Naive B cell (primary cell): ENCODE measurements at places on chromosomes 3 and 15.

DNA sequence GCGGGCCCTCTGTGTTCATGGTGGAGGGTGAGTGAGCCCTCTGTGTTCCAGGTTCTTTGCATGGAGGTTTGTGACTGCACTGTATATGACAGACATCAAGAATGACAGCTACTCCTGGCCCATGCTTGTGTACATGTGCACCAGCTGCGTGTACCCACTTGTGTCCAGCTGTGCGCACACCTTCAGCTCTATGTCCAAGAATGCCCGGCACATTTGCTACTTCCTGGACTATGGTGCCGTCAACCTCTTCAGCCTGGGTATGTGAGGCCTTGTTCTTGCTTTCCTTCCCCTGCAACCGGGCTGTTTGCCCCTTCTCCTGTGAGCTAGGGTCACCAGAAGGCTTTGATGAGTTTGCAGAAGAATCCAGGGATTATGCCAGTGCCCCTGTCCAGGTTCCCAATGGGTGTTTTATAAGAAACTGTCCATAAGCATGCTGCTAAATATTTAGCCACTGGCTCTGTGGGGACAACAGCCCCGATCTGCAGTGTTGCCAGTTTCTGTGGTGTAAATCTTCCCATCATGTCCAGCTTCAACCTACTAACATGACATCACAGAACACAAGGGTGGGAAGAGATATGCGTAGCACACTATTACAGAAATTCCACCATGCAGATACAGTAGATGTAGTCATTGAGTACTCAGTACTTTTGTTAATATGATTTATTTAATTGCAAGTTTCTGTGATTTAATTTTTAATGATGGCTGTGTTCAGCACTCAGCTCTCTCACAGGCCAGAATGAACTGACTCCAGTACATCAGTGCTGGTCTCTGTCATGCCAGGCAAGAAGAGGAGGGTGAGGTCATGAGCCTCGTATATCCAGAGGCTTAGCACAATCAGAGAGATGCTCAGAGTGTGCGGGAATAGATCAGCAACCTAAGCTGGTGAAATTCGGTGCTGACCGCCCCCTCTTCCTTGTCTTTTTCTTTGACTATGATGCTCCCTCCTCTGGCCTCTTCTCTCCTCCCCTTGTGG, 29.2 kb upstream of the KIF23 start:
- no peak for DNase-seq

DNA sequence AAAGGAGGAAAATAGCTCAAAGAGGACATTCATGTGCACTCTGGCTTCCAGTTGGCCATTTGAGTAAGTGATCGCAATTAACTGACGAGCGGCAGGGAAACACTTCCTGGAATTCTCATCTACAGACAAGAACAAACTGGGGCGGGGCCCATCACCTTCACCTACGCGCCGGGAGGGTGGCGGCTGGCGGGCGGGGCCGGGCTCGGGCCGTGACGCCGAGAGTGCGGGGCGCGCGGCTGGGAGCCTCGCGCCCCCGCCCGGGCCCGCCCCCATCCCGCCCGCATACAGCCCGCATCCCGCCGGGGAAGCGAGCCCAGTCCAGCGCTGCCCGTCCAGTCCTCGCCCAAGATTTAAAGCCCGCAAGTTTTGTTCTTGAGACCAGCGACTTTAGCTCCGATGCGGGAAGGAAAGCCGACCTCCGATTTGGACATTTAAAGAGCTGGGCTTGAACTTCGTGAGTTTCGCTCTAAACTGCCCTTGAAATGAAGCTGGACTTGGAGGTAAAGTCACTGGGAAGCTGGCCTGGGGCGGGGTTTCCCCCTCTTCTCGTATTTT, at the start of gene B3GNT5:
B3GNT5 (plus strand) TSS at position 281 of the 555 bp plus-strand sequence. CDS start 16,546 bp downstream, outside the sequence.
- DNase-seq, result no peak

DNA sequence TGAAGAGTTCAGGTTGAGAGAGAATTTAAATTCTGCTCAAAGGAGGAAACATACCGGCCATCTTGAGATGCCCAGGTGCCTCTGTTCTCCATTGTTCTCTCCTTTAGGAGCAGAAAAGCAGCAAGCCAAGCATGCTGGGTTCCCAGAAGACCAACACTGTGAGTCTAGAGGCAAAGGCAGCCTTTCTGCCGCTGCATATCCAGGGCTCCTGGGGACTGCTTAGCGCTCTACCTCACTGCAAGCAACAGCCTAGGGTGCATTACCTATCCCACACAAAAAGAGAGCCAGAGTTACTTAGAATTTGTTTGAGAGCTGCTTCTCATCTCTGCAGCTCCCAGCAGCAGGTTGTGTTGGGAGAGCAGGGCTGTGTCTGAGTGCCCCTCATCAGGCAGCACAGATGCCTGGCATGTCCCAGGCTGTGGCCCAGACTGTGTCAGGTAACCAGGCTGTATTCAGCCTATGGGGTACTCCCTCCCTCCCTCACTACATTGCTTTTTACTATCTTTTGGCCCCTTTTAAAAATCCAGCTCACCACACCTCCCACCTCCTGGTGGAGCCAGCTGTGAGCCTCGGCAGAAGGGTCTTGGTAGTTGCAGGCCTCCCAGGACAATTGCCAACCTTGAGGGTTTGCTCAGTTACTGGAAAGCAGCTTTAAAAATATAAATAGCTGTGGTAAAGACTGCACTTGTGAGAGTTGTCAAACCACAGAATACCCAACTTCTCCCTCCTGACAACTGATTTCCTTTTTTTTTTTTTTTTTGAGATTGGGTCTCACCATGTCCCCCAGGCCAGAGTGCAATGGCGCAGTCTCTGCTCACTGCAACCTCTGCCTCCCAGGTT, 30.2 kb downstream of the BCL2L10 start:
- DNase-seq, result peak; percentile 17

GRCh38 chr3:146139586-146140110, 21.3 kb downstream of the PLOD2 start:
- no peak for DNase-seq

GRCh38 chr3:54550221-54550977, 377.5 kb downstream of the LRTM1 start:
- no peak for DNase-seq
